Esophagus squamous epithelium (tissue), 5 donors: ENCODE measurements at places on chromosomes 1 and 21.

DNA sequence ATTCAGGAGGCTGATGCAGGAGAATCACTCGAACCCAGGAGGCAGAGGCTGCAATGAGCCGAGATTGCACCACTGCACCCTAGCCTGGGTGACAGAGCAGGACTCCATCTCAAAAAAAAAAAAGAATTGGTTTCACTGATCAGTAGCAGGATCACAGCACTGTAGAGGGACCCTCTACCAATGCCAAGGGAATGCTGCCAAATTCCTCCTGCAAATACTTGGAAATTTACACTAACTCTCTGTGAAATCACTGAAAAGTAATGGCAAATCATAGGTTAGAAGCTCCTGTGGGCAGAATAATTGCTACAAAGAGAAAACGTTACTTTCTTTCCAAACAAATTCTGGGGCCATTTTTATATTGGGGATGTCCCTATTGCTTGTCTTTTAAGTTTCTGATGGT lies 6.7 kb upstream of the GPR25 start:
- no peak for DNase-seq

GRCh38 chr1:42679364-42679983 lies 2.7 kb upstream of the YBX1 start:
- DNase-seq: no peak

- no peak for DNase-seq
Observed at GRCh38 chr1:206429421-206429820, 40.9 kb upstream of the IKBKE start.

DNA sequence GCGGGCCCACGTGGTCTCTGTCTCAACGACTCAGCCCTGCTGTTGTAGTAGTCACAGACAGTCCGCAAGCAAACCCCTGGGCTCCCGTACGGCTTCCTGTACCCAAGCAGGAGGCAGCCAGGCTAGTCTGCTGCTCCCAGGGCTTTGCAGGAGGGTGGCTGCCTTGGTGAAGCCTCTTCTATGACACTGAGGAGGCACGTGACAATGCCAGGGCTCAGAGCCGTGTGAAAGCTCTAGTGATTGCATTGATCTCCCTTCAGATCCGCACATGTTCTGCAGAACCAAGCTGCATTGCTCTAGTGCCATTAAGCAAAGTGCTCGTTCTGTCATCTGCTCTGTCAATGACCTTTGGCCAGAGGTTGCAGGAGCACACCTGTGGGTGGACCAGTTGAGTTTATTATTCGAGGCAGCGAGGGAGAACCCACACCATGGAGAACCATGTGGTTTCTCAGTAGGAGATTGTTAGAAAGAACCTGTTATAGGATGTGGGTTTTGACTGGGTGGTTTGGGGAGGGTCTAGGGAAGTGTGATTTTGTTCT lies 18.0 kb downstream of the UMODL1 start:
- DNase-seq: no peak

DNA sequence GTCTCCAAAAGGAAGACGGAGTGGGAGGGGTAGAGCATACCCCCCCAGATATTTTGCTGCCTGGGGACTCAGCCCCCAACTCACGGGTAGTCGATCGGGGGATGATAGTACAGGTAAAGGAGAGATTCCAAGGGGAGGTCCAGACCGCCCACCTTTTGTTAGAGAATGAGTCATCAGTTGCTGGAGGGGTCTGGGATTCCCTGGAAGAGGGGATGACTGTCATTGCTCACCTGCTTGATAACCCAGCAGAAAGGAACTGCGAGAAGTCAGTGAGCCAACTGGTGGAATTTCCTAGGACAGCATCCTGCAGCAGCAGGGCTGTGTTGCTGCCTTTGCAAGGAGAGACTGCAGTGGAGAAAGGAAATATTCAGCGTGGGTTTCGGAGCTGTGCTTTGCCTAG lies 64.4 kb downstream of the MACF1 start:
- no peak for DNase-seq

DNA sequence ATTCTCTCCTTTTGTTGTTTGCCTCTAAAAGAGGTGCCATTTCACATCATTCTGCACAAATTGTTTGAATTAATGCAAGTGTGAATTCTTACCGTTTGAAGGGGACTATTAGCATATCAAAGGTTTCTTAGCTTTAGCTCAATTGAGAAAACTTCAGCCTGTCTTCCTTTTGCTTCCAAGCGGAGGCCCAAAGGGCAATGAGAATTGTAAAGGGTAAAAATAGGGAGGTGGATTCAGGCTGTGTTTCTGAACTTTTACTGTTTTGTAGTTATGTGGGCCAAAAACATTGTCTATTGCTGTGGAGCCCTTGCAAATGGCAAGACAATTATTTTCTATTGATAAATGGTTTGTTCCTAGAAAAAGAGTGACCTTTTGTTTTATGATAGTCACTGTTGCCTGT lies 3.6 kb downstream of the ADGRL2 start:
- no peak for DNase-seq

- no peak for DNase-seq
Observed at GRCh38 chr1:40363721-40364120, 9.8 kb upstream of the SMAP2 start.

GRCh38 chr1:63403386-63403785 lies 36.0 kb downstream of the ALG6 start:
- DNase-seq: no peak

DNA sequence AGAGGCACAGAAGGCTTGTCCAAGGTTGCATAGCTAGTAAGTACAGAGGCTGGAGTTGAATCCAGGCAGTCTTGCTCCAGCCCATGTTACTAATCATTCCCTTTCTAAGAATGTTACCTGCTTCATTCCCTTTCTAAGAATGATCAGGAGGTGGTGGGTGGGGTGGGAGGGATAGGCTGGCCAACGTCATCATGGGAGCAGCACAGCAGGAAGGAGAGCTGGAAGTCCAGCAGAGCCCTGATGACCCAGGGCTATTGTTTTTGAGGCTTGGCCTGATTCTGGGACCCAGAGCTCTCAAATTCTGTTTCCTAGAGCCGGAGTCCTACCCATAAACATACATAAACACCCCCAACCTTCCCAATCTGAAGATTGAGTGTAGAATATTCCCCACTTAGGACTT lies 11.8 kb upstream of the CSF1 start:
- no peak for DNase-seq

DNA sequence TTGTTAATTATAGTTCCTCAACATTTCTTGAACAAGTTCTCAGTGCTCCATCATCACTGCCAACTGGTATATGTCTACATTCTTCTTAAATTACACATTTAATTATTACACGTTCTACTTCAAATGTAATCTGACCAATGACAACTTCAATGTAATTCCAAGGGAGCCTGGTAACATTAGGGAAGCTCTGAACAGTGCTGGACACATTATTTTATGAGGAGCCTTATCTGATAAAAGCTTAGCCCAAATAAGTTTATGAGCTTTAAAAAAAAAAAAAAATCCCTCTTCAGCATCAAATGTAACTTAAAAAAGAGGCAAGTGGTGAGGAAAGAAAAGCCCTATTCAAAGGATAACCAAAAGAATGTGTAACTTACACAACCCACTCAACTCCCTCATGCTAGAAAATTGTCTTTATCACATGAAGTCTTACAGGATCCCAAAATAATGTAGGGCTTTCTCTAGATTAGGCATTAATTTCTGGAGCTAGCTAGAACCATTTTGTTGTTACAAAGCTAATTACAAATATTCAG lies 35.2 kb upstream of the ABCA4 start:
- DNase-seq: no peak

- no peak for DNase-seq
Observed at GRCh38 chr1:45960930-45961715, 157.7 kb downstream of the MAST2 start.

GRCh38 chr1:99784809-99785255 lies 18.4 kb upstream of the FRRS1 start:
- DNase-seq: no peak

DNA sequence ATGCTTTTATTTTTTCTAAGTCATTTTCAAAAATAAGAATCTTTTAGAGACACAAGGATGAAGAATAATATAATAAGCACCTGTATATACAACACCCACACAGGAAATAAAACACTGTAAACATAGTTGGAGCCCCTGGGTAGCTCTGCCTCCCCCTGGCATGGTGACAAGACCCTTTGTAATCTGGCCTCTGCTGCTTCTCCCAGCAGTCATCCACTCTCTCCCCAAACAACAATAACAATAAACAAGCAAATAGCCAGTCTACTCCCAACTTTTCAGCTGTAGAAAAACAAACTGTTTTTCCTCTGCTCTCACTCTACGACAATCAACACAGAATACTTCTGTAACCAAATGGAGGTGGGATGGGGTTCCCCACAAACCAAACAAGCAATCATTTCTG lies 110.1 kb downstream of the CSMD2 start:
- no peak for DNase-seq

GRCh38 chr1:119600561-119600960 lies 47.5 kb downstream of the ZNF697 start:
- DNase-seq: no peak

DNA sequence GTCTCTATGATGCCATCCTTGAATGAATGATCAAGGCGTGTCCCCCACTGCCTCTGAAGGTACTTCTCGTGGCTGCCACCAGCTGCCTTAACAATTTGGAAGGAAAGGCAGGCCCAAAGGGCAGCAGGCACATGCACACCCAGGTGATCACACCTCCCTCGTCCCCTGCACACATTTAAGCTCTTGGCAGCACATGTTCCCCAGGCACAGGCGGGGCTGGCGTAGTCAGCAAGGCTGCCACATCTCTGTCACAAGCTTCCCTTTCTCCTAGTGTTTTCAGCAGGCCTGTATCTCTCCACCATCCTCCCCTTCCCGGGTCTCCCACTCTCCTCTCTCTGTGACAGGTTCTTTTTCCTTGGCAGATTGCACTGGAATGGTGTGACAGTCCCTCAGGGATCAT lies 111.9 kb downstream of the CACNA1E start:
- DNase-seq: no peak

DNA sequence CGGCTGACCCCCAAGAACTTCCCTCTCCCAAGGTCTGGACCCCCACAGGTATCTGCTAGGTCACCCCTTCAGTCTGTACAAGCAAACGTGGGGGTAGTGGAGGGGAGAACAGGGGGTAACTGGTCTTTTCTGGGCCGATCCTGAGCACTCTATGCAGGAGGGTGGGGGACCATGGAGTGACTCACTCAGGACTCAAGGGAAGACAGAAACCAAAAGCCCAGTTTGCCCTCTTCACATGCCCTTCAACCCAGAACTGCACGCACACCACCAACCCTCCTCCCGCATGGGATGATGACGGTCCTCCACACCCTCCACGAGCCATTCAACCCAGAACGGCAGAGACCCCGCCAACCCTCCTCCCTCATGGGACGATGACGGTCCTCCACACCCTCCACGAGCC lies 53.6 kb upstream of the GPR153 start:
- DNase-seq: no peak

GRCh38 chr1:204506969-204507316 lies 9.3 kb upstream of the MDM4 start:
- no peak for DNase-seq

DNA sequence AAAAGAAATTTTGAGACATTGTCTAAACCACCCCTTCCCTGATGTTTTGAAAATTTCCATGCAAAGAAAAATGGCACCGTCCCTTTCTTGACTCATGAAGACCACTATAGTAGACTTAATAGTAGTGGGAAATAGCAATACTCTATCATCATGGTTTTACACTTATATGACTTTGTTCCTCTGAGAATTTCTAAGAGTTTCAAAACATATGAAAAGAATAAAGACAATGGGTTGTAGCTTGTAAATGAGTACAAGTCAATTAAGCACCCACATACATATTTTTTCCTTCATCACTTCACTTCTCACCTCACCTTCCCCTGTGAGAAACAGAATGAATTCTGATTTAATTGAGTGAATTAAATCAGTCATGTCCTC lies 151.7 kb downstream of the LYPLAL1 start:
- no peak for DNase-seq

- no peak for DNase-seq
Observed at GRCh38 chr1:163069655-163070277, 605 bp downstream of the RGS4 start.

GRCh38 chr21:46095814-46096595 lies 1.9 kb upstream of the COL6A2 start:
- DNase-seq: no peak

DNA sequence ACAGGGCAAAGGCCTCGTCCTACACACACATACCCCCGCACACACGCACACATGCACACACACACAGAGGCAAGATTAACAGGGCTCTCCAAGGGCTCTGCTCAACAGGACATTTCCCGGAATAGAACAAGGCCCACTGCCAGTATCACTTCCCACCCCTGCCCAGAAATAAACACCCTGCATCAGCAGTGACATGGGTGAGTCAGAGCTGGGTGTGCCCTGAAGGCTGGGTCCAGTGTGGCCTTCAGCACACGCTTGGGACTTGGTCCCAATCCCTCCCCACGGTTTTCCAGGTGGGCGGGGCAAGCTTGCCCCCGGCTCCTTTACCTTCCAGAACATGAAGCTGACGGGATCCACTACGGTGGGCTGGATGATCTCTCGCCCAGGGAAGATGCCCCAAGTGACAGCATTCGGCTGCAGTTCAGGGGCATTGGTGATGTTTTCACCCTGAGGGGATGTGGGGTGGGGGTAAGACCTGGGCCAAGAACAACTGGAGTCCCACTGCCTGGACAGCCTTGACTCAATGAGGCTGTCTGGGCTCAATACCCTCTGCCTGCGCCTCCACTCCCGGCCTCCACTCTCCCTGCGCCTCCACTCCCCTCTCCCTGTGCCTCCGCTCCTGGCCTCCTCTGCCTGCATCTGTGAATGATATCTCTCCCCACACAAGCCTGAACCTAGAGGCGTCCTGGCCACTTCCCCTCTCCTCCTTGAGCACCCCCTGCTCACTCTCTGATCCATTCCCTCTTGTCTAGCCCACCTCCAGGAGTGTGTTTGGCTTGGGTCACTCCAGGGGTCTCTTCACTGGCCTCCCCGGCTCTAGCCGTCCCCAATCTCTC lies 14.7 kb downstream of the MTHFR start:
- peak; percentile 40 for DNase-seq

DNA sequence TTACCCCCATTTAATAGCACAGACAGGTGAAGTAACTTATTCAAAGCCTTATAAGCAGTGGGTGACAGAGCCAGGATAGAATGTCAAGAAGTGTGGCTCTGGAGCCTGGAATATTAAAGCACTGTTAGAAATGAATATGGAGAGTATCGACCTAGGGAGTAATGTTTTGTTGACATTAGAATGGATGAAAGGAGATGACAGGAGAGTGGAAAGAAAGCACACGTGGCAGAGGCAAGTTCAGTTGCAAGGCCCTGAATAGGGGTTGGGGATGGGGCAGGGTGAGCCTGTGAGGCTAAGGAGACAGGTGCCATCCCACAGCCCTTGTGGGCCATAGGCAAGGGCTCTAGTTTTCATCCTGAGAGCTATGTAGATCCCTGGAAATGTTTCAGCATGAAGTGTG lies 125.5 kb upstream of the PLXNA2 start:
- DNase-seq: no peak

- DNase-seq: no peak
Observed at GRCh38 chr1:155507945-155508344, 54.7 kb downstream of the ASH1L start.

- DNase-seq: no peak
Observed at GRCh38 chr1:1080122-1080757, 6.1 kb upstream of the RNF223 start.
